NCI-H1105 (cell line): ENCODE measurements at places on chromosomes 11 and 22.

GRCh38 chr22:39275814-39276439 lies 31.1 kb upstream of the PDGFB start:
- no peak for DNase-seq

GRCh38 chr11:2772544-2773031 lies 72.8 kb upstream of the KCNQ1OT1 start:
- no peak for DNase-seq

- no peak for DNase-seq
Observed at GRCh38 chr22:21761994-21762680, 26.5 kb upstream of the YPEL1 start.

DNA sequence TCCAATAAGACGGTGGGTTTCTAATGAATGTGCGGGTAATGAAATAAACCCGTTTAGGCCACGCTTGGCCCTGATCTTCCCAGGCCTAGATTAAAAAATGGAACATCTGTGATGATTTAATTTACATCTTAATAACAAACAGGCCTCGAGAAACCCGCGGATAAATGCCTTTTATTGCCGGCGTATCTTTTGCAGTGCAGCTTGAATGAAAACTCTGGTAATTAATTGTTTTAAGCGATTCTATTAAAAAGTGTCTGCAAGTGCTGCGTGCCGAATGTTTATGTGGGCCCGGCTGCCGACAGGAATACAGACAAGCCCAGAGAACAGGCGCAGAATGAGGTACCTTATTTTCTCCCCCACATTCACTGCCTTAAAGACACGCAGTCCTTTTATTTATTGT lies 420.7 kb downstream of the MN1 start:
- DNase-seq, result no peak

GRCh38 chr22:41777749-41778425 lies 22.6 kb upstream of the CCDC134 start:
- DNase-seq, result no peak

DNA sequence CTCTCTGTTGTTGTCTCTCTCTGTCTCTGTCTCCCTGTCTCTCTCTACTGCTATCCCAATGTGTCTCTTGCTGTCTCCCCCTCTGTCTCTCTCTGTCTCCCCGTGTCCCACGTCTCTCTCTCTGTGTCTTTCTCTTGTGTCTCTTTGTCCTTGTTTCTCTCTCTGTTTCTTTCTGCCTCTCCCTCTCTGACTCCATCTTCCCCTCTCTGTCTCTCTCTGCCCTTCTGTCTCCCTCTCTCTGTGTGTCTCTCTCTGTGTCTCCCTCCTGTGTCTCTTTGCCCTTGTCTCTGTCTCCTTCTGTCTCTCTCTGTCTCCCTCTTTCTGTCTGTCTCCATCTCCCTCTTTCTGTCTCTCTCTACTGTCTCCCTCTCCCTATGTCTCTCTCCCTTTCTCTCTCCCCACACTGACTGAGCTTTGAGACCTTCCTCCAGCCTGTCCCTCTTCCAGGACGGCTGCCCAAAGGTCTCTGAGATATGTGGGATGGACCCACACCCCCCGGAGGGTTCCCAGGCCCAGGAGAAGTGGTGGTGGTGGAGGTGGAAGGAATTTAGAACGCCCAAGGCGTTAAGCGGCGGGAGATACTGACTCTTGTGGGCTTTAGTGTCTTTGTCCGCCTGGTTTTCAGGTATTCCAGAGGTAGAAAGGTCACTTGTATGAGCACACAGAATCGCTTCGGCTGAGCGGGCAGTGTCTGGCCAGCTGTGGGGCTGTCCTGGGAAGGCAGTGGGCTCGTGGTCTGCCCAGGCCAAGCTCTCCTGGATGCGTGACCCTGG lies 65.5 kb upstream of the CCND1 start:
- no peak for DNase-seq

DNA sequence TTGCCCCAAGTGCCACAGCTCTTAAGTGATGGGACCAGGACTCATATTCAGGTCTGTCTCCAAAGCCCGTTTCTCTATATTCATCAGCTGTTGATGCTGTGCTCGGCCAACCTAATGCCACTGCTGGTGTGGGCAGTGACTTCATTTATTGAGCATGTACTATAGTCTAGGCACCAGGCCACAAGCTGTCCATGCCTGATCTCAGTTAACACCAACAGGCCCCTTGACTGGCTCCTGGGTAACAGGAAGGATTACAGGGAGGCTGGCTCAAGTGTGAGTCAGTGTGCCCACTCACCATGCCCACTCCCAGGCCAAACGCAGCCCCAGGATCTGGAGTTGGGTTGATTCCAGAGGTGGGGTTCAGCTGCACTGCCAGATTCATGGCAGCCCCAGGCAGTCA lies 8.6 kb upstream of the CRYBB2 start:
- no peak for DNase-seq

- no peak for DNase-seq
Observed at GRCh38 chr22:23501708-23502107, 78.4 kb downstream of the IGLL1 start.

DNA sequence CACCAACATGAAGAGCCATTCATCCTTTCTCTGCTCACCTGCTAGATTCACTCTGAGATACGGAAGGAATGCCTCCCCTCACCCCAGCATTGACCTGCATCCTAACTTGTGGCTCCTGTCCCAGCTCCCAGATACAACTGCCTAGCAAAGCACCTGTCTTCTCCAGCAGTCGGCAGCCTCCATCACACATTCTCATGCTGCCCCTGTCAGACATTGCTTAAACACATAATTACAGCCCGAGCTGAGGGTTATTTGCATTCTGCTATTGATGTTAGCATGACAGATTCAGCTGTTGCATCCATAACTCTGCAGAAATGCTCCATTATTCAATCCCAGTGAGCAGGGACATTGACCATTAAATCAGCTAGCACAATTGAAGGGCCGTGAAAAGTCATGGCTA lies 184.4 kb upstream of the NARS2 start:
- DNase-seq, result peak; percentile 41

DNA sequence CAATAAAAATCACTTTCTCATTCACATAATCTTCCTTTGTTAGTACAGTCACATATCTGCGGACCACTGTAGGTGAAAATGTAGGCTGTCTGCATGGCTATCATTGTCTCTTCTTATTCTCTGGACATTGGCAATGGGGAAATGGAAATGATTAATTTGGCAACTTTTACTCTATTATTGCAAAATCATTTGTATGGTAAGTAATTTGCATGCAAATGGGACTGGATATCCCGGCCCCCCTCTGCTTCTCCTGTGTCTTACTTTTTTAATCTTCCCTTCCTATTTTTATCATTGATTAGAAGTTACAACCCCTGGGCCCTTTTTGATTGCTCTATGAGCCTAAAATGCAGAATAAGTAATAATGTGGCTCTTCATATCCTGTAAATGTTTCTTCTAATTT lies 6.0 kb downstream of the GRK3 start:
- DNase-seq, result no peak

GRCh38 chr11:130536106-130537040 lies 87.9 kb downstream of the ADAMTS15 start:
- no peak for DNase-seq

GRCh38 chr11:13216019-13216710 lies 61.4 kb upstream of the BMAL1 start:
- no peak for DNase-seq

DNA sequence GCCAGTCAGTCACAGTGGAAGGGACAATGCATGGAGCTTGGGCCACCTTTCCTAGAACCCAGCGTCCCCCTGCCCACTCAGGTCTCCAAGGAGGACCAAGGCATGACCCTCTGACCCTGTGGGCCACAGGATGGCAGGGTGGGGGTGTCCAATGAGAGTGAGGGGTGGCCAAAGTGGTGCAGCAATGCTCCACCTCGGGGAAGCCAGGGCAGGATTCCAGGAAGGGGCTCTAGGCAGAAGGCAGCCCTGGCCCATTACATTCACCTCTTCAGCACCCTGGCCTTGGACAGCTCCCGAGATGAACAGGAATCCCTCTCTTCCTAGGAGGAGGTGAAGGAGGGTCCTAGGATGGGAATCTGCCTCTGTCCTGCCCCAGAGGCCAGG lies 597.5 kb downstream of the BRD1 start:
- no peak for DNase-seq

- no peak for DNase-seq
Observed at GRCh38 chr22:39110631-39111561, 13.9 kb downstream of the APOBEC3H start.

GRCh38 chr11:20248121-20248772 lies 88.0 kb upstream of the DBX1 start:
- DNase-seq, result no peak

- DNase-seq, result no peak
Observed at GRCh38 chr22:37533995-37534394, 14.8 kb upstream of the CARD10 start.

DNA sequence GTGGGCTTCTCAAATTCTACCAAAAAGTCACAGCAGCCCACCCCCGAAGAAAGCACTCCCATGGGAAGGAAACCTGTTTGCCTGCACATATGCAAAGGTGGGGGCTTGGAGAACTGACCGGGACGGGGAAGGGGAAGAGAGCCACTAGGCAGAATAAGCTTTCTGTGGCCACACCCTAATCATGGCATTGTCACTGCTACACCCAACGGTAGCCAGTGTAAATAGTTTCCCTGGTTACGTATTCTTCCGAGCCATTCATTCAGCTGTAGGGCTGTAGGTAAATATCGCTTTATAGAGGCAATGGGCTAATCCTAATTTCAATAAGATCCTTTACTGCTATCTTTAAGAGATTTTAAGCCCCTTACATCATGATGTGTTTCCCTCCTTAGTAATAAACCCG lies 61.7 kb downstream of the PRDM11 start:
- DNase-seq, result no peak

DNA sequence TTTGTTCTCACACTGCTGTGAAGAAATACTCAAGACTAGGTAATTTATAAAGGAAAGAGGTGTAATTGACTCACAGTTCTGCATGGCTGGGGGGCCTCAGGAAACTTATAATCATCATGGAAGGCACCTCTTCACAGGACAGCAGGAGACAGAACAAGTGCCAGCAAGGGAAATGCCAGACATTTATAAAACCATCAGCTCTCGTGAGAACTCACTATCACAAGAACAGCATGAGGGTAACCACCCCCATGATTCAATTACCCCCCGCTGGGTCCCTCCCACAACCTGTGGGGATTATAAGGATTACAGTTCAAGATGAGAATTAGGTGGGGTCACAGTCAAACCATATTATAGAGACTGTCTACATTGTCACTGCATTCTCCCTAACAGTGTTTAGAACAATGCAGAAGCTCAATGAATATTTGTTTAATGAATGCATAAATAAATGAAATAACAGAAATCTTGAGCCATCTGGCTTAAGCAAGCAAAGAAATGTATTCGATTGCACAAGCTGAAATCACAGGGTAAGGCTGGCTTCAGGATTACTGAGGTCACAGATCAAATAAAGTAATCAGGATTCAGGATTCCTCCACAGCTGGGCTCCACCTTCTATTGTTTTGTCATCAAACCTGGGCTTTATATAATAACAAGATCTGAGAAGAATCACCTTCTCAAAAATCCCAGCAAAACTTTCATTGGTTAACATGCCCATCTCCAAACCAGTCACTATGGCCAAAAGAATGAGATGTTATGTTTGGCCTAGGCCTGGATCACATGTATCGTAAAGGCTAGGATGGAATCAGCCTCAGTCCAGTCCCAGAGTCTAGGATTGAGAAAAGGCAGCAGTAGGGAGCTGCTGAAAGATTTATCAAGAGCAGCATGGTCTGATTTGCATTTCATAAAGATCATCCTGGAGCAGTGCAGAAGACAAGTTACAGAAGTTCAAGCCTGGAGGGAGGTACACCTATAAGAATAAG lies 137.8 kb upstream of the UBASH3B start:
- DNase-seq, result no peak

- no peak for DNase-seq
Observed at GRCh38 chr22:49088801-49089791, 738.6 kb downstream of the BRD1 start.

GRCh38 chr11:8828580-8829361 lies 82.2 kb upstream of the AKIP1 start:
- no peak for DNase-seq

GRCh38 chr11:119512369-119512768 lies 89.4 kb upstream of the THY1 start:
- no peak for DNase-seq

DNA sequence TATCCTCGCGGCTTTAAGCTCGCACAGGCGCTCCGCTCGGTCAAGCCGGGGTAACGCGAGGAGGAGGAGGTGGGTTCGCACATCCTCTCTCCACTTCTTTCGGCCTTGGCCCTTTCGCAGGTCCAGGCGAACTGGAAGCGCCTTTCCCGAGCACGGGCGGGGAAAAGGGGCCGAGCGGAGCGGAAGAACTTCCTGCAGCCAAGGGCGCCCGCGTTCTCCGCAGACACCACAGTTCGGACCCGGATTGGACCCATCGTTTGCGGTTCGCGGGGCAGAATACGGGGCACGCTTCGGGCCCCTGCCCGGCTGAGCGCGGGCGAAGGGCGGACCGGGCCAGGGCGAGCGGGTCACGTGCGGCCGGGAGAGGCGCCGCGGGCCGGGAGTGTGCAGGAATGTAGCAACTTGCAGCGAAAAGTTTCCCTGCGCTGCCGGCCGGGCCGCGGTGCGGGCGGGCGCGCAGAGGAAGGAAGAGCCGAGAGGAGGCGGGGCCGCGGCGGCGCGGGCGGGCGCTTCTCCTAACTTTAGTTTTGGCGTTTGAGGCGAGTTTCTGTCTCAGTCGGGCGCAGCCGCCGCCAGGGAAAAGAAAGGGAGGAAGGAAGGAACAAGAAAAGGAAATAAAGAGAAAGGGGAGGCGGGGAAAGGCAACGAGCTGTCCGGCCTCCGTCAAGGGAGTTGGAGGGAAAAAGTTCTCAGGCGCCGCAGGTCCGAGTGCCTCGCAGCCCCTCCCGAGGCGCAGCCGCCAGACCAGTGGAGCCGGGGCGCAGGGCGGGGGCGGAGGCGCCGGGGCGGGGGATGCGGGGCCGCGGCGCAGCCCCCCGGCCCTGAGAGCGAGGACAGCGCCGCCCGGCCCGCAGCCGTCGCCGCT lies at the start of gene YAP1:
YAP1 (plus strand) TSS at position 552 of the 865 bp plus-strand sequence. CDS start 402 bp downstream, outside the sequence.
- peak; percentile 23 for DNase-seq

DNA sequence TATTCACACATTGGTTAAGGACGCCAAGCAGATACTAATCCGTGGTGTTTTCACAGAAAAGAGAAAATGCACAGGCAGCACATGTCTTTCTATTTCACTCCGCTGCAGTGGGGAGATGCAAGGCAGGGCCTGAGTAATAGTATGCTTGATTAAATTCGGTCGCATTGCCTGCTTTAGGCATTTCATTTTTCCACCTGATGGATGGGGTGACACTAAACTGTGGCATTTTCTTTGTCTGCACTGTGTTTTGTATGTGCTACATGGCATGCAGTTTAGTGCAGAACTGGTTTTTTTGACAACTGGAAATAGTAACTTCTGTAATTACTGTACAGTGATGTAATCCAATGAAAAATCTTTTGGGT lies 94.9 kb downstream of the SLC17A6 start:
- peak; percentile 20 for DNase-seq

GRCh38 chr11:69640260-69640994 lies 529 bp upstream of the CCND1 start:
- no peak for DNase-seq

DNA sequence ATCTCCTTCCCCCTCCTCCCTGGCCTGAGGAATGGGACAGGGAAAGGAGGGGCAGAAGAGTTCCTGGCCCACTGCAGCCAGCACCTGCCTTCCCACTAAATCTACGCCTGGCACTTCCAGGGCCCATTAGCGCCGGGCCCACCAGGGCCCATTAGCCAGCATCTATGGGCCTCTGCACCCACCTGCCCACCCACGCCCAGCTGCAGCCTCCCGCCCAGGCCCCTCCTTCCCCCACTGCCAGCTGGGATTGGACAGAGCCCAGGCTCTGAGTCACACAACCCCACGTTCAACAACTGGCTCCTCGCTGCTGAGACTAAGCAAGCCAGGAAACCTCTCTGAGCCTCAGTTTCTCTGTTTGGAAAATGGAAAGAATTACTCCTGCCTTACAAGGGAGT lies 48.7 kb downstream of the CYTH4 start:
- no peak for DNase-seq

- DNase-seq, result no peak
Observed at GRCh38 chr22:40014667-40015248, 20.0 kb downstream of the FAM83F start.
